ENCODE measurements at places on chromosomes 5 and 9.

- DNase-seq = no peak
Measured at GRCh38 chr5:41559184-41559583, 48.8 kb upstream of the PLCXD3 start.

GRCh38 chr5:14415698-14416074 is 165.9 kb upstream of the OTULINL start:
- DNase-seq = no peak

DNA sequence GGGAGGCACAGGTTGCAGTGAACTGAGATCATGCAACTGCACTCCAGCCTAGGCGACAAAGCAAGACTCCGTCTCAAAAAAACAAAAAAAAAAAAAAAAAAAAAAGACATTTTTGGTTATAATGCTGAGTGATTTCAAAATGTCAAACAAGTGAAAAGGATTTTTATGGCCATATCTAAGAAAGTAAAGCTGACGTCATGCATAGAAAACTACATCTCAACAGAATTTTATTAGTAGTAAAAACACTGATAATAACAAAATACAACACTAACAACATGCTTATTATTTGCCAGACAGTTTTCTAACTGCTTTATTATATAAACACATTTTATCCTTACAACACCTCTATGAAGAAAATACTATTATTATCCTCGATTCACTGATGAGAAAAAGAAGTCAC is 833.0 kb upstream of the WWC1 start:
- DNase-seq = no peak

DNA sequence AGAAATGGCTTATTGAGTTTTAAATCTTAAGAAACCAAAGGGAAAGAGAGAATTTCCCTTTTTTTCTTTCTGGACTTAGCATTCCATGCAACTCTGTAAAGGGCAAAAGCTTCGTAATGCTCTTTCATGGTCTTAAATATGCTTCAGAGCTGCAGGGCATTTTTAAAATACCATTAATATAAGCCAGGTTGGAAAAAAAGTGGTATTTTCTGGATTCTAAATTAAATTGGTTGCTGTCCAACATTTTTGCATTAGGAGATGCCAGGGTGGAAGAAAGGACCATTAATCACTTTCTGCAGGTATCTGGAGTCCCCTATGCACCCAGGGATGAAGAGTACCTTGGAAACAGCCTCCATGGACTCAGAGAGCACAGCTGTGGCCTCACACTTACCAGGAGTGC is 215.1 kb upstream of the DAPK1 start:
- DNase-seq = no peak

DNA sequence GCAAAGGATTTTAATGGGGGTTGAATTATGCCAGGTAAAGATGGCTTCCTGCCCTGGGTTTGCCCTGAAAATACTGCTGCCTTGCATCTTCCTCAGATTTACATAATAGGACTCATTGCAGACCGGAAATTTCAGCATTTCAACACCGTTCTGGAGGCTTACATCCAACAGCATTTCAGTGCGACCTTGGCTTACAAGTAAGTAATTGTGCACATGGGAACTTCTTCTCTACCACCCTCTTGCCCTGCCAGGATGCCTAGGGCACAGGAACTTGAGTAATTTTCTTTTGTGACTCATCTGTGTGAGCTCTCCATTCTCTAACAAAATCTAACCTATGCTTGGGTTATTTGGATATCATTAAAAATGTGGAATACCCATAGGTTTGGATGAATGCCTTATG is 80.2 kb downstream of the DOCK2 start:
- no peak for DNase-seq

DNA sequence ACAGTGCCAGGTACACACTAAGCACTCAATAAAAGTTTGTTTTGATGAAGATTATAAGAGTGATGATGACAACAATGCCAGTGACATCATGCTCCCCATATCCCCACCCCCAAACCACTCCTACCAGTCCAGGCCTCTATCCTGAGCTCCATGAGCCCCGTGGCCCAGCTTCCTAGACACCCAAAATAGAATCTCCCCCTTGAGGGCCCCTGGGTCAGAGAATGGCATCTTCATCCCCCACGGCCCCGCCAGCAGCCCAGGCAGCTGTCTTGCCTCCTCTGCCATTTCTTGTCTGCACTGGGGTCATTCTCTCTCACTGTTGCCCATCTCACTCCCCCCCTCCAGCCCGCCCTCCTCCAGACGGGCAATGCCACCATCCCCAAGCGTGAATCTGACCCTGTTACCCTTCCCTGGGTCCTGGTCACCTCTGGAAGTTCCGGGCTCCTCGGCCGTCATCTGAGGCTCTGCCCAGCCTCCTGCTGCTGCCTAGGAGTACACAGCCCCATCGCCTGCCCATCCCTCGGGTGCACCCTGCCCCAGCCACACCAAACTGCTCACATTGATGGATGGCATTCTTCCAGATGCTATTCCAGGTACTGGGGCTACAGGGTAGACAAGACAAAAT is 76.8 kb upstream of the LMX1B start:
- DNase-seq = no peak

DNA sequence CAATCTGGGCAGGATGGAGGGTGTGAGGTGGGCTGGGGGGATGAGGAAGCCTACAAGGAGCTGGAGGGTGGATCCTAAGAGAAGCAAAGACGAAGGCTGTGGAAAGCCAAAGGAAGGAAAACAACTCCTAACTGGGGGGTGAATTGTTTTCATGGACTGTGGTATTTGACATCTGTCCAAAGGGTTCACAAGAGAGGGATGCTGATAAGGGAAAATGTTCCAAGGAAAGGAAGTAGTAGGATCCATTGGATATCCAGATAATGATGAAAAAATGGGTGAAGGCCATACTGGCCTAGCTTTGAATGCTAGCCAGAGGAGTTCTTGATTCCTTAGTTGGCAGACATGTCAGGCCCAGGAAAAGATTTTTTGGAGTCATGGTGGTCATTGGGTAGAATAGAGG is 51.8 kb upstream of the FOXI1 start:
- no peak for DNase-seq

DNA sequence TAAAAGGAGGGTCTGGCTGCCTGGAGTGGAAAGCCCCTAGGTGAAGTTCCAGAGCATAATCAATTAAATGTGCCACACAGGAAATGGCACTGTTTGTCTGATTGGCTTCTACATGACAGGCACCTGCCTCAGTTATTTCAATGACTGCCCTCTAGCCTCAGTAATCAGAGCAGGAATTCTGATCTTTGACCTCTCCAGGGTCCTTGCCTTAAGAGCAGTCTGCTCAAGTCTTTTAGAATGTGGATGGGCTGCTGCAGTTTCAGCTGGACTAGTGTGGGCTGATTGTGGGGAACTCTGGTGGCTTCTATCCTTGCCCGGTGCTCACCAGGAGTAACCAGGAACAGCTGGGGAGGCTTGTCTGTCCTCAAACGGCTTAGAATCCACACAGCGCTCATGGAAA is 98.9 kb downstream of the LIX1 start:
- no peak for DNase-seq

DNA sequence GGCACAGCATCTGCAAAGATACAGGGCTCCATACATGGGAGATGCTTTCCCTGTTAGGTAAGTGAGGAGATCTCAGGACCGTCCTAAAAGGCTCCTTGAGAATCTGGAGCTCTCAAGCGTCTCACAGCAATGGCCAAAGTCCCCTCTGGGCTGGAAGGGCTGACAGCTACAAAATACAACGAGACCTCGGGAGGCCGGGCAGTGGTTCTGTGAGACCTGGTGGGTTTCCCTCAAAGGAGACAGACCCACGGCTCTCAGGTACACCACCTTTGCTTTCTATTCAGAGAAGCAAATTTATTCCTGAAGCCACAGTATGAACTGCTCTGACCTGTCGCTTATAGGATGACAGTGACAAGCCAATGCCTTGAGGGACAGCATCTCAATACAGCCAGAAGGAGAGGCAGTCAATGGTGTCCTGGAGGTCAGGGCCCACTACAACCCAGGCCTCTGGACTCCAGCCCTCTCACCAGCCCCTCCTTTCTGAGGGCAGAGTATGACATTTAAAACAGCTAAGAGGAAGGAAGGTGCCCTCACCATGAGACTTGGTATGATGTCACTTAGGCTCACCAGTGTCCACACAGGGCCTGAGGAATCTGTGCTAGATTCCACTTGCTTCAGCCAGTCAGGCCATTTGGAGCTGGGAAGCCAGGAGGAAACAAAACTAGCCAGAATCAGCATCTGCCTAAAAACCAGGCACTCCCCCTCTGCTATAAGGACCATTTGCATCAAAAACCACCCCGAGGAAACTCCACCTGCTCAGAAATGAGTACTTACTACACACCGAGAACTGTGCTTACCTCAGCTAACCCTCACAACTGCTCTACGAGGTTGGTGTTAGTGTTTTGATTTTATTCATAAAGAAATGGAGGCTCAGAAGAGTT is 86.5 kb upstream of the FSTL4 start:
- no peak for DNase-seq

DNA sequence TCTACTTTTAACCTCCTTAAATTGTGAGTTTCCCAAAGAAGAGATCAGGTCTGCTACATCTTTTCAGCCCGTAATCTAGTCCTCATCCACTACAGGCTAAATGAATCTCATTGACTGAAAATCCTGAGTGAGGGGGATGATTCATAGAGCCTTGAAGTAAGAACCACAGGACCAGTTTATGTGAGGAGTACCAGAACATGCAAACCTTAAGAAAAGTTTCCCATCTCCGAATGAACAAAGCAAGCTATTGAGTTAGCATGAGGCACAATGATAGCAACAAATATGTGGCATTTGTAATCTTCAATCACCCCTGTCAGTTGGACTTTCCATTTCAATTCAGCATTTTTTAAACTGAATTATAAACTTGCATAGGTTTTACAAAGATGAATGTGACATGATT is 197.0 kb downstream of the ALDH1A1 start:
- no peak for DNase-seq

GRCh38 chr9:1271367-1271766 is 221.2 kb downstream of the DMRT2 start:
- no peak for DNase-seq

DNA sequence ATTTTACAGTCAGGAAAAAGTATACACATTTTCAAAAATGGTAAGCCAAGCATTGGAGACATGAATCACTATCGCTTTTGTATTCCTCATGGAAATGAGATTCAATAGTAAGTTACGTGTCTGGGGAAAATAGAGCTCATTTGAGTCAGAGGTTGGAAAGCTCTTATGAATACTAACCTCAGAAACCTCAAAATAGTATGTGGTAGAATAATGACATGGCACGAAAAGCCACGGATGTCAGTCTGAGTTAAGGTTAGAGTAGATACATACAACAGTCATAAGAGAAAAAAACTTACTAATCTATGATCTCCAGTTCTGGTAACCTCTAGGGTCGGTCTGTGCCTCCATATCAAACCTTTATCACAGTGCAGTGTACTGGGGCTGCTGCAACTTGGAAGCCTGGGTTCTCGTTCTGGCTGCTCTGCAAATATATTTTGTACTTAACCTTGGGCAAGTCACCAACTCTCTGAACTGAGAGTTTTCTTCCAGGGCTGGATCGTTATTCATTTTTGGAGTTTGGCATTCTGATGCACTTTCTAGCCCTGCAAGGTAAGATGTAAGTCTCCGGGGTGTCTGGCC is 31.8 kb downstream of the MAP1B start:
- DNase-seq = no peak

DNA sequence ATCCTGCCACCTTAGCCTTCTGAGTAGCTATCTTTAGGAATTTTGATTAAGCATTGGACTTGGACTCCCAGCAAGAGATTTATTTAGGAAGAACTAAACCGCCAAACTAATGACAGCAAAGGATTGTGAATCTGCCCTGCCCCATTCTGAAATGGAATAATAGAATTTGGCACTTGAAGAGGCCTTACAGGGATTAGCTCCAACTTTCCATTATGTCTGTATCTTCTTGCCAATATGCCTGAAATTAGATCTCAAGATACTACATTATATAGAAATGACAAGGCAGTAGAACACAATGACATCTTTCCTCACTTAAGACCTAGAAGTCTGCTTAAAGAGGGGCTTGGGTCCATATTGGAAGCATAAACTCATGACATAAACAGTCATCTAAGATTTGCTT is 77.0 kb upstream of the DPYSL3 start:
- DNase-seq = no peak

DNA sequence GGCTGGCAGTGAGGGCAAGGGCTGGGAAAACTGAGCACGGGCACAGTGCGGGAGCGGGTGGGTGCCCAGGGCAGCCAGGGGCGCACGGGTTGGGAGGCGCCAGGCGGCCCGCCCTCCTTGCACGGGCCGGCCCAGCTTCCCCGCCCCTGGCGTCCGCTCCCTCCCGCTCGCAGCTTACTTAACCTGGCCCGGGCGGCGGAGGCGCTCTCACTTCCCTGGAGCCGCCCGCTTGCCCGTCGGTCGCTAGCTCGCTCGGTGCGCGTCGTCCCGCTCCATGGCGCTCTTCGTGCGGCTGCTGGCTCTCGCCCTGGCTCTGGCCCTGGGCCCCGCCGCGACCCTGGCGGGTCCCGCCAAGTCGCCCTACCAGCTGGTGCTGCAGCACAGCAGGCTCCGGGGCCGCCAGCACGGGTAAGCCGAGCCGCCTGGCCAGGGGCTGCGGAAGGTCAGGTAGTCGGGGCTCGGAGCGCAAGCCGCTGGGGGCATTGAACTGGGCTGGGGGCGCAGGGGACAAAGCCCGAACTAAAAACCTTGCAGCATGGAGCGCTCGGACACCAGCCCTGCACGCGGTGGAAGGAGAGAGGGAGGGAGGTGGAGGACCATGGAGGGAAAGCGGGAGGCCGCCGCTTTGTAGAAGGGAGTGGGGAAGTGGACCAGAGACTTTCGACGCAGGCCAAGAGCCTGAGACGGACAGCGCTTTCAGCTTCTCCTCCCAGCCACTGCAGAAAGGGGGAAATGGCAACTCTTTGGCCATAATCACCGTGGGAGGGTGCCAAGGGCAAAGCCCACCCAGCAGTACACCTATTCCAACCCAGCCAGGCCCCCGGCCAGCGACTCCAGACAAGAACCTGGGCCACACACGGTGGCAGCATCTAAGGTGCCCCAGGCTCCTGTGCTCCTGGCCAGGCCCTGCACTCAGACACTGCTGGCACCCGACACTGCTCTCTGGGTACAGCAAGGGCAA is at the start of gene TGFBI:
Gene TGFBI (plus strand): TSS at position 207 of the 961 bp plus-strand sequence. CDS start 68 bp downstream, at position 275.
- peak; percentile 74 for DNase-seq

- no peak for DNase-seq
Measured at GRCh38 chr5:84273517-84273883, 111.2 kb downstream of the EDIL3 start.

GRCh38 chr5:136246122-136246521 is 53.2 kb upstream of the SMIM32 start:
- DNase-seq = no peak

DNA sequence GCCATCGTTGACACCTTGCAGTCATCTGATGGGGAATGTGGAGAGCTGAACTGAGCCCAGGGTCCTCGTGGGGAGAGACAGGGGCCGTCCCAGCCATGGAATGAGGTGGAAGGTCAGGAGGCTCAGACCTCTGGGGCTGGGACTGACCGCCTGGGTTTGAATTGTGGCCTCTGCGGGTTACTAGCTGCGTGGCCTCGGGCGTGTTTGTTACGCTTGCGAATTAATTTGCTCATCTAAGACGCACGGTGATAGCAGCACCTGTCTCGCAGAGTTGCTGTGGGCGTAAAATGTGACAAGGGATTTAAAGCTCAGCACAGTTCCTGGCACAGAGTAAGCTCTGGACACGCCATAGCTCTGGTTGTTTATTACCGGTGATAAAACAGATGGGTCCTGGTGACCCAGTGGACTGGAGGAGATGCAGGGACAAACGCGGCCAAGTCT is 19.4 kb upstream of the DAB2IP start:
- no peak for DNase-seq

All from HuH-7 (cell line).